ENCODE measurements at places on chromosomes 2 and 18. TPM values are rescaled to one million over a fixed set of nuclear protein-coding genes. Genes with fewer than 3 reads are reported as not detected.

GRCh38 chr2:205776720-205777119, 94.4 kb downstream of the NRP2 start:
- DNase-seq, result no peak
- no peaks in the 10 kb centered on the region for H3K4me1 ChIP-seq
- H3K27ac ChIP-seq, result no peak overlapping the region
- H3K4me3 ChIP-seq, result no peak overlapping the region
- no peaks in the 10 kb centered on the region for H3K27me3 ChIP-seq
- H3K36me3 ChIP-seq, result no peaks in the 10 kb centered on the region

GRCh38 chr2:24122366-24123194, 554 bp downstream of the PFN4 start:
- H3K27ac ChIP-seq, result no peak overlapping the region
- peaks cover 11% of the 10 kb centered on the region for H3K27me3 ChIP-seq
- no peaks in the 10 kb centered on the region for H3K36me3 ChIP-seq
- DNase-seq, result peak; percentile 72

GRCh38 chr18:48445540-48445939, 36.4 kb upstream of the ZBTB7C start:
- peak; percentile 91 for DNase-seq
- no peaks in the 10 kb centered on the region for H3K36me3 ChIP-seq
- no peak overlapping the region for H3K4me3 ChIP-seq
- no peaks in the 10 kb centered on the region for H3K4me1 ChIP-seq
- H3K27ac ChIP-seq, result no peak overlapping the region

DNA sequence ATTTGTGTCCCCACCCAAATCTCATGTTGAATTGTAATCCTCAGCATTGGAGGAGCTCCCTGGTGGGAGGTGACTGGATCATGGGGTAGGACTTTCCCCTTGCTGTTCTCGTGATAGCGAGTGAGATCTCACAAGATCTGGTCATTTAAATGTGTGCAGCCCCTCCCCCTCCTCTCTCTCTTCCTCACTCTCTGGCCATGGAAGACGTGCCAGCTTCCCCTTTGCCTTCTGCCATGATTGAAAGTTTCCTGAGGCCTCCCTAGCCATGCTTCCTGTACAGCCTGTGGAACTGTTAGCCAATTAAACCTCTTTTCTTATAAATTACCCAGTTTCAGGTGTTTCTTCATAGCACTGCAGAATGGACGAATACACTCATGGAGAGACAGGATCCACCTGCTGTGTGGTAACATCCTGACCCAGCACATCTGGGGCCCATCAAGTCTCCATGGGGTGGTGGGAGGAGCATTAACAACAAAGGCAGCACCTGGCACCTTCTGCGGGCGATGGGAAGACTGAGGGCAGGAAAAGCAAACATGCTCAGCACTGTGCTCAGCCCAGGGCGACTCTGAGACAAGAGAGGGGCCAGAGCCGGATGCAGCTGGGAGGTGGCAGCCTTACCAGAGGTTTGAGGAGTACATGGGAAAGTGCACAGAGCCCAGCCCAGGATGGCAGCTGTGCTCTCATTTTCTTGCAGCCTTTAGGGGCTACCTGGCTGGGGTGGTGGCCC, 16.2 kb upstream of the ALPP start:
- H3K27me3 ChIP-seq, result no peaks in the 10 kb centered on the region
- no peak overlapping the region for H3K27ac ChIP-seq
- H3K4me1 ChIP-seq, result no peaks in the 10 kb centered on the region
- H3K4me3 ChIP-seq, result no peak overlapping the region

DNA sequence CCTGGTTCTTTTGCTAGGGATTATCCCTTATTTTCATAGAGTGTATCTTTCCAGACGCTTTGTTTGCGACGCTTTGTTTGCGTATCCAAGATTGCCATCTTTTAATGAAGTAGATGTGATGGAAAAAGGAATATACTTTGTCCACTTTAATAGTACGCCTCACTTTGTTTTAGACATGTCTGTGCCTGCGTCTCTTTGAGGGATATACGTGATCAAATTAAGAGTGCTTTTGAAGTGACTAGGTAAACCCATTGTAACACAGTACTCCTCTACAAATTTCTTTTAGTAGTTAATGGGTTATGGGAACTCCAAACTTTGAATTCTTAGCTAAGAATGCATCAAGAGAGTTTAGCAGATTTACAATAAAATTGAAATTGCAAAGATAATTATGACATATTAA, 27.9 kb downstream of the ACSL3 start:
- no peak overlapping the region for H3K27ac ChIP-seq
- H3K4me1 ChIP-seq, result peaks cover 30% of the 10 kb centered on the region
- H3K4me3 ChIP-seq, result no peak overlapping the region
- H3K27me3 ChIP-seq, result no peaks in the 10 kb centered on the region
- DNase-seq, result no peak

DNA sequence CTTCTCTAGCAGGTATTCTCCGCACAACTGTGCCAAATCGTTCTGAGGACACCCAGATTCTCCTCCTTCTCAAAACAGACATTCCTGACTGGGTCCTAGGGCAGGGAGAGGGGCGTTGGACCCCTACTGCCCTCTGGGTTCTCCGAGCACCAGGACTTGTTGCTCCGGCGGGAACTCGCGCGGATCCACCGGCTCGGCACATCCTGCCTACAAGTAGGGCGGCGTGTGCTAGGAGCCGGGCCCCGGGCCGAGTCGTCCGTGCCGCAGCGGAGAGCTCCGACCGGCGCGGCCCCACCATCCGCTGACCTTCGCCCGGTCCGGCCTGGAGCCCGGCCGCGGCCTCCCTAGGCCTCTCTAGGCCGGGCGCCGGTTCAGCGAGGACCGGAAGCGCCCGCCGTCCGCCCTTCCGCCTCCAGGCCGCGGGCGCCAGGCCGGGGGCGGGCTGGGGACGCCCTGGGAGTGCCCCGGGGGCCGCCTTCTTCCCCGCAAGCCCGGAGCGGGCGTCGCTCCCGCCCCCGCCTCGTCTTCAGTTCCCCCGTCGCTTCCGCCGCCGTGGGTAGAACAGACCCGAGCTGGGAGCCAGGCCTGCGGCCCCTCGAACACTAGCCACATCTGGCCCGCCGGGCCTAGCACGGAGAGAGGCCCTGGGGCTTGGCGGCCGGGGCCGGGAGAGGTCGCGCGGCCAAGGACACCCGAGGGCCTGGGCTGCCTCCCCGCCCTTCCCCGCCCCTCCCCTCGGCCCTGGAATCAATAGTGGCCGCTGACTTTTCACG, 7.6 kb upstream of the ONECUT2 start:
- H3K4me1 ChIP-seq, result peaks cover 37% of the 10 kb centered on the region
- no peaks in the 10 kb centered on the region for H3K36me3 ChIP-seq
- H3K4me3 ChIP-seq, result peak overlapping the region; percentile 76
- peaks cover 87% of the 10 kb centered on the region for H3K27me3 ChIP-seq
- no peak overlapping the region for H3K27ac ChIP-seq
- DNase-seq, result peak; percentile 73

GRCh38 chr18:36692921-36693332, 135.9 kb downstream of the TPGS2 start:
- DNase-seq, result no peak
- no peaks in the 10 kb centered on the region for H3K27me3 ChIP-seq
- H3K36me3 ChIP-seq, result no peaks in the 10 kb centered on the region

DNA sequence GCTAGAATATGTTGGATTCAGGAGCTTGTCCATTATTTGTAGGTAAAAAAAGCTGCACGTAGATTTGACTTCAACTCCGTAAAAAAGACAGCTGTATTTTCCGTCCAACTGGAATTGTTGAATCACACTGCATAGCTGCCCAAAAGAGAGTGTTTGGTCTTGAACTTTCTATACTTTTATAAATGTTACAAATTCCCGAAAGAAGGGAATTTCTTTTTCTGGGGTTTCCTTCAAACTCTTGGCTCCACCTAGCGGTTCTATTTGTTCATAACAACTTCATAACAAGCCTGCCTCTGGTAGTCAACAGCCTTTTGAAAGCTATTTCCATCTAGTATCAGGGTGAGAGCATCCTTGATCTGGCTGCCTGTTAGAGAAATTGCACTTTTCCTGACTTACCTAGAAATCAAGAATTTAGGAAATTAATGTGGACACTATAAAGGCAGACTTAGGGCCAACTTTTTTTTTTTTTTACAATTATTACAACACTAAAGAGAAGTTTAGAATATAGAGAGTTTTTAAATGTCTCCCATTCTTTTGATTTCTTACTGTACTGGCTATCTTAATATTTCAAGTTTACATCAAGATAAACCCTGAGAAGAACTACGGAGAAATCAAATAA, 48.1 kb downstream of the TMEM185B start:
- no peaks in the 10 kb centered on the region for H3K4me1 ChIP-seq
- peak; percentile 87 for DNase-seq
- H3K27ac ChIP-seq, result no peak overlapping the region
- H3K27me3 ChIP-seq, result no peaks in the 10 kb centered on the region
- H3K36me3 ChIP-seq, result no peaks in the 10 kb centered on the region
- no peak overlapping the region for H3K4me3 ChIP-seq

DNA sequence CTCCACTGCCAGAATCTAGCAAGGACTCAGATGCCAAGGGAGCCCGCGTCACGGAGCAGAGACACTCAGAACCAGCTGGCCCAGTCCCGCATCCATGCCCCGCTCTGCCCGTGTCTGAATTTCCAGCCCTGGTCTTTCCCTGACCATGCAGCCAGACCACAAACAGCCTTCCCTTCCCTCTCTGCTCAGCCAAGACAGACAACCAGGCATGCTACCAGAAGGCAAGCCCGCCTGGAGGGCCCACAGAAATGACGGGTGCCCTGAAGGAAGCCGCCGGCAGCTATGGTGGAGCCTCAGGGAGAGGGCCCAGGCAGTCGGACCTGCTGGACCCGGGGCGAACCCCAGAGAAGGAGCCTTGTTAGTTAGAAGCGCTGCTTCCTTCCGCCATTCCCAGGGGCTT, 45.1 kb upstream of the MAL start:
- H3K36me3 ChIP-seq, result no peaks in the 10 kb centered on the region
- H3K4me1 ChIP-seq, result no peaks in the 10 kb centered on the region
- H3K27ac ChIP-seq, result no peak overlapping the region
- no peak for DNase-seq
- H3K27me3 ChIP-seq, result peaks cover 16% of the 10 kb centered on the region
- no peak overlapping the region for H3K4me3 ChIP-seq

- no peak overlapping the region for H3K27ac ChIP-seq
- DNase-seq, result no peak
- H3K27me3 ChIP-seq, result no peaks in the 10 kb centered on the region
- H3K36me3 ChIP-seq, result no peaks in the 10 kb centered on the region
Observed at GRCh38 chr2:83531206-83531826, 927.8 kb downstream of the SUCLG1 start.

- H3K27ac ChIP-seq, result no peak overlapping the region
- no peak for DNase-seq
- no peaks in the 10 kb centered on the region for H3K4me1 ChIP-seq
- no peak overlapping the region for H3K4me3 ChIP-seq
- no peaks in the 10 kb centered on the region for H3K27me3 ChIP-seq
Observed at GRCh38 chr18:74204526-74205152, 56.3 kb downstream of the TIMM21 start.

DNA sequence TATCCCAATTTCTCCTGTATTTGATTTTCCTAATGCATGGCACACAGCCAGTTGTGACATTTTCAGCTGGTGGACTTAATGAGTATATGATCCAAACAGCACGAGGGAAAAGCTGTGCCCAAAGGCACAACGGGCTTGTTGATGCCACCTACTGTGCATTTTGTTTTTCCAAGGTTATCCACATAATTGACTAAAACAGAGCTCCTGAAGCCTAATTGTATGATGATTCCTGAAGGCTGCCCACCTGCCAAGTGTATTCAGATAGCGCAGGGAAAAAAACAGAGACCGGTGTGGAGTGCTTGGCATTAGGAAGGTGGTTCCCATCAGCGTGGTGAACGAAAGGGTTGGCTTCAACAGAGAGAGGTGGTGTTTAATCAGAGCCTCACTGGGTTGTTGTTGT, 14.9 kb downstream of the RBMS1 start:
- H3K4me3 ChIP-seq, result no peak overlapping the region
- H3K36me3 ChIP-seq, result no peaks in the 10 kb centered on the region
- no peaks in the 10 kb centered on the region for H3K27me3 ChIP-seq
- no peak for DNase-seq
- peaks cover 42% of the 10 kb centered on the region for H3K4me1 ChIP-seq

GRCh38 chr2:18980104-18980785, 378.2 kb downstream of the OSR1 start:
- no peak overlapping the region for H3K4me3 ChIP-seq
- no peak overlapping the region for H3K27ac ChIP-seq
- H3K27me3 ChIP-seq, result no peaks in the 10 kb centered on the region
- no peaks in the 10 kb centered on the region for H3K36me3 ChIP-seq
- no peak for DNase-seq

GRCh38 chr2:32952761-32953476, 6.2 kb downstream of the LTBP1 start:
- no peak for DNase-seq
- H3K27ac ChIP-seq, result no peak overlapping the region
- no peaks in the 10 kb centered on the region for H3K27me3 ChIP-seq
- H3K36me3 ChIP-seq, result no peaks in the 10 kb centered on the region
- no peak overlapping the region for H3K4me3 ChIP-seq

DNA sequence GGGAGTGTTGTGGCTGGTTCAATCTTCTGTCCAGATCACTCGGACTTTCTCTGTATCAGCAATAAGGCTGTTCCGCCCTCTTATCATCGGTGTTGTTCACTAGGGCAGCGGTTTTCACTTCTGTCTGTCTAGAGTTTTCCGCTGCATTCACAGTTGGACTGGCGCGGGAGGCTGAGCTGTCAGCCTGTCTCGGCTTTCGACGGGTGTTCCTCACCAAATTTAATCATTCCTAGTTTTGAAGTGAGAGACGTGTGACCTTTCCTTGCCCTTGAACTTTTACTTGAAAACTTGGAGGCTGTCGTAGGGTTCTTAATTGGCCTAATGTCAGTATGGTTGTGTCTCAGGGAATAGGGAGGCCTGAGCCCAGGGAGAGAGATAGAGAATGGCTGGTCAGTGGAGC, 108.3 kb downstream of the NFATC1 start:
- no peak overlapping the region for H3K27ac ChIP-seq
- peaks cover 8% of the 10 kb centered on the region for H3K4me1 ChIP-seq
- H3K36me3 ChIP-seq, result no peaks in the 10 kb centered on the region
- H3K27me3 ChIP-seq, result no peaks in the 10 kb centered on the region

Gene BMP10
- not detected for total RNA-seq

Gene ANO7
- total RNA-seq, result 5.1 TPM

Gene TCF4
- 91.2 TPM for total RNA-seq

Gene AFF3
- 5.9 TPM for total RNA-seq

Gene CFC1
- not detected for total RNA-seq

Gene CAPG
- total RNA-seq, result 75.2 TPM

Gene FBXO48
- total RNA-seq, result 1.1 TPM

Gene CTIF
- total RNA-seq, result 9.6 TPM

All from GM23338 (cell line).